ENCODE measurements at places on chromosomes 16 and 17.

DNA sequence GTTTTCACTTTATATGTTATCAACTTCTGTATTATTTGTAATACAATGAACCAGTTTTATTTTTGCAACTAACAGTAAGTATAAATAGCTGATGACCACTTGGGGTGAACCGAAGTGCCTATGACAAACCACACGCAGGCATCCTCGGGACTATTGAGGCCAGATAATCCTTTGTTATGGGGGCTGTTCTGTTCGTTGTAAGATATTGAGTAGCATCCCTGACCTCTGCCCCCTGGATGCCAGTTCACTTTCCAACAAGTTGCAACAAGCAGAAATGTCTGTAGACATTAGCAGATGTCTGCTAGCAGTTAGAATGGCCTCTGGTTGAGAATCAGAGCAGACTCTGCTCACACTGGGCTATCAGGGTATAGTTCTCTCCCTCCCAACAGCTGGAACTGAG is 277.0 kb downstream of the WWOX start:
- no peak for DNase-seq

- DNase-seq: no peak
These were observed 51.8 kb upstream of the ENDOV start for GRCh38 chr17:80363120-80363515.

DNA sequence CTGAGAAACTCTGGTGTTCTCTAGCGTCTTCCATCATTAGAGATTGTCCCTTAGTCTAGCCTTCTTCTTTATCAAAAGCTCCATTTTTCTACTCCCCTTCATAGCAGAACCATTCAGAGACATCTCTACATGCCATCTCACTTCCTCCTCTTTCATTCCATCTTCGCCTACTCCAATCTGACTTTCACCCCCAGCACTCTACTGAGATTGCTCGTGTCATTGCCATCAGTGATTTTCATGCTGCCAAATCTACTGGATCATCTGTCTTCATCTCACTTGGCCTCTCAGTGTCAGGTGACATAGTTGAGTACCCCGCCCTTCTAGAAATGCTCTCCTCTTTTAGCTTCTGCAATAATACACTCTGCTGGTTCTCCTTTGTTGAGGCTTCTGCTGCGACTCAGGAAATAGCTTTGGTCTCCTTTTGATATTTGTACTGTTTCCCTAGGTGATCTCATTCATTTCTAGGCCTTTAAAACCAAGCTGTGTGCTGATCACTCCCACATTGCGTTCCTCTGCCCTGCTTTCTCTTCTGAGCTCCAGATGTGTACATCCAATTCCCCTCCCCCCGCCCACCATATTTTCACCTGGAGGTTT is 119.1 kb downstream of the FTO start:
- peak; percentile 72 for DNase-seq

- DNase-seq: peak; percentile 98
These were observed 29.9 kb downstream of the MIS12 start for GRCh38 chr17:5516060-5516792.

Data from fibroblast of skin of right biceps (primary cell).